ENCODE measurements at places on chromosomes 3 and 15. TPM values are rescaled to one million over a fixed set of nuclear protein-coding genes. Genes with fewer than 3 reads are reported as not detected.

GRCh38 chr15:88872106-88872505, 23.2 kb downstream of the HAPLN3 start:
- no peak for DNase-seq

GRCh38 chr3:52310861-52311575, 5.1 kb upstream of the DNAH1 start:
- no peak for DNase-seq

DNA sequence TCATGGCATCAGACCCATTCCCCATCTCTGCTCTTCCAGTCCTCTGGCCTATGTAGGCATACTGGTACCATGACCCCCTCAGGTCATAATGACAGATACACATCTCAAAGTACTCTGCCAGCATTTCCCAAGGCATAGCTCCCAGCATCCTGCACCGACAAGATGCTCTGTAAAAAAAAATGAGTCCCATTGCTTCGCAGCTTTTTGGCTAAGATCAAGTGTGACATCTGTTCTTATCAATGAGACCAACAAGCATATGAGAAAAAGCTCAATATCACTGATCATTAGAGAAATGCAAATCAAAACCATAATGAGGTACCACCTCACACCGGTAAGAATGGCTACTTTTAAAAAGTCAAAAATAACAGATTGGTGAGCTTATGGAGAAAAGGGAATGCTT, 463.9 kb upstream of the PROK2 start:
- no peak for DNase-seq

GRCh38 chr3:97438131-97438530, 326.4 kb upstream of the ARL6 start:
- no peak for DNase-seq

- DNase-seq: no peak
Observed at GRCh38 chr3:156685752-156686151, 11.4 kb downstream of the TIPARP start.

DNA sequence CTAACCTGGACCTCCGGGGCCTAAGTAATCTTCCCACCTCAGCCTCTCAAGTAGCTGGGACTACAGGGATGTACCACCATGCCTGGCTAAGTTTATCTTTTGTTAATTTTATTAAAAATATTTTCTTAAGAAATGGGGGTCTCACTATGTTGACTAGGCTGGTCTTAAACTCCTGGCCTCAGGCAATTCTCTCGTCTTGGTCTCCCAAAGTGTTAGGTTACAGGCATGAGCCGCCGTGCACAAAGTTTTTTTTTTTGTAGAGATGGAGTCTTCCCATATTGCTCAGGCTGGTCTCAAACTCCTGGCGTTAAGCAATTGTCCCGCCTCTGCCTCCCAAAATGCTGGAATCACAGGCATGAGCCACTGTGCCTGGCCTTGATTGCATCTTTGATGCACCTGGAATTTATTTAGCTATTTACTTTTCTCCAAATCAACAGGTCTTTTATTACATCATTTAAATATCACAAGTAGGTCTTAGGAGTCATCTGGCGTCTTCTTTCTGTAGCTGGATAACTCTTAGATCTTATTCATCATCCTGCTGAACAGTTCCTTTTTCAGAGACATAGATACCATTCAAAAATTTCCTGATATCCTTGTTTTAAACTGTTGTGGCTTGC, 7.8 kb upstream of the MAP2K1 start:
- DNase-seq: no peak

GRCh38 chr3:147575391-147575790, 166.2 kb downstream of the ZIC1 start:
- no peak for DNase-seq

- no peak for DNase-seq
Observed at GRCh38 chr3:105747696-105748095, 121.1 kb downstream of the CBLB start.

GRCh38 chr3:76308541-76308940, 523.2 kb upstream of the ZNF717 start:
- no peak for DNase-seq

DNA sequence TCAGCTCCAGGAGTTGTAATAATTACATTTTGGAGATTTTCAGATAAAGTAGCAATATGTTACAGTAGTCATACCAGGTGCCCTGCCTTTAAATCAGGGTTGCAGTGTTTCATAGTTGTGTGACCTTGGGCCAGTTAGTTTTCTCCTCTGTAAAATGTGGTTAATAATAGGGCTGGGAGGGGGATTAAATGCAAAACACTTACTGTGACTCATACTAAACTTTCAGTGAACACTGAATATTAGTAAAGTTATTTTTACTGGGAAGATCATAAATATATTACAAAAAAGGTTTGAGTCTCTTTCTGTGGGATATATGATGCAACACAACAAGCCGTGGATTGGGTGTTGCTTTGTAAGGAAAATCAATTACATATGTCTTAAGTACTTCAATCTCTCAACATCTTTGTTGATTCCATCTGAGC, 1.1 kb upstream of the EBLN2 start:
- DNase-seq: no peak

GRCh38 chr3:185720326-185720725, 104.5 kb downstream of the IGF2BP2 start:
- no peak for DNase-seq

DNA sequence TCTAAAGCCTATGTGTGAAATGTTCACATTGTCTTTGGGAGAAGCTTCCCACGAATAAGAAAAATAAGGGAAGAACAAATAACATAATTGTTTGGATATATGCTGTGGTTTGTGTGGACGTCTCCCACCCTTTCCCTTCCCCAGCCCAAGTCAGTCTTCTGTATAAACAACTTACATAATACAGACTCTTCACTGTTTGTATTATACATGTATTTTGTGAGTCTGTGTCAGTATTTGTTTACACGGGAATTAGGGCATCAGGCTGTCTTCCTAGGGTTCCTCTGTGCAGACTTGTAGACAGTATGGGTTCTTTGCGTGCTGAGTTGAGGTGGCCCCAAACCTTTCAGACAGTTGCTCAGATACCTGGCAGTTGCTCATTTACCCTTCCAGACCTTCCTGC, 103.4 kb downstream of the IGF1R start:
- no peak for DNase-seq

GRCh38 chr3:5314897-5315296, 127.4 kb downstream of the EDEM1 start:
- no peak for DNase-seq

- no peak for DNase-seq
Observed at GRCh38 chr3:146209371-146209770, 41.5 kb downstream of the PLSCR4 start.

DNA sequence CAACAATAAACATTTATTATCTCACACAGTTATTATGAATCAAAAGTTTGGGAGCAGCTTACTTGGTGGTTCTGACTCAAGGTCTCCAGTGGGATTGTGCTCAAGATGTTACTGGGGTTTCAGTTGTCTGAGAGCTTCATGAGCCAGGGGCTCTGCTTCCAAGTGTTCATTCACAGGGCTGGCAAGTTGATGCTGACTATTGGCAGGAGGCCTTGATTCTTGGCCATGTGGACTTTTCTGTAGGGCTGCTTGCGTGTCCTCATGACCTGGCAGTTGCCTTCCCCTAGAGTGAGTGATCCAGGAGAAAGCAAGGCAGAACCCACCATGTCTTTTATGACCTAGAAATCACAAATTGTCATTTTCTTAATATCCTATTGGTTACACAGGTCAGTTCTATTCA, 87.2 kb upstream of the TNFAIP8L3 start:
- no peak for DNase-seq

DNA sequence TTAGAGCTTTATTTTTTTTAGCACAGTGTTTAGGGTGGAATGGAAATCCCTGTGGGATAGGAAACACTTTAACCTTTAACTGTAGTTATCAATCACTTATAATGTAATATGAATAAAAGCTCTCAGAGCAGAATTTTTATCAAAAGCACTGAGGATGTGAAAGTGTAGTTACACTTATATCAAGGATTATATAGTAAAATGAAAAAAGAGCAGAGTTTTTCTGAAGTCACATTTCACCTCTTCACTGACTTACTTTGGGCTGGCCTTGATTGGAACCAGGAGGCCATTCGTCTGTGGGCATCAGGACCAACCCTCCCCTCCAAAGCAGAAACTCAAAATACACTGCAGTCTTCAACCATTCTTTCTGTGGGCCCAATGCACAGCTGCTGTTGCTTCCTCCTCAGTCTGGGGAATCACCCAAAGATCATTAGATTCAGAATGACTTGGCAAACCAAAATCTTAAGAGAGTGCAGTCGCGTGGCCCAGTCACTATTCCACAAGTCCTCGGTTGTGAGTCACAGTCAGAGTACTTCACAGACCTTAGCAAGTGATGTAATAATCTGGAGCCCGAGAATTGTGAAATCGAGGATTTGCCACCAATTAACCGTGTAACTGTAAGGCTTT, 132.6 kb upstream of the COL8A1 start:
- peak; percentile 56 for DNase-seq

DNA sequence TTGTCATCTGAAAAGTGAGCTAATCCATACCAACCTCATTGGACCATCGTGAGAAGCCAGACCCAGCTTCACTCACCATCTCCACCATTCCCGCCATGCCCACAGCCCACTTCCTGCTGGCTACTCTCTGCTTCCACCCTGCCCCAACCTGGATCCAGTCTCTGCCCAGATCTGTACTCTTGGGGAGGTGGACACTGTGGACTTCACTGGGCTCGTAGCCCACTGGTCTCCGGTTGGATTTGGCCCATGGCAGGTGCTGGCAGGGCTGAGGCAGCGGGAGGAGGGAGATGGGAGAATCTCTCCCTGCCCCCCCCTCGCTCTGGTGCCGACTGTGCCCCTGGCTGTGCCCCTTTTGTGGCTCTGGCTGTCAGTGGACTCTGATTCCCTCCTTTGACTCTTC, 193.8 kb downstream of the ABHD5 start:
- DNase-seq: no peak

- peak; percentile 82 for DNase-seq
Observed at GRCh38 chr15:84828086-84828908, 11.1 kb downstream of the ALPK3 start.

Gene TEX55
- total RNA-seq: not detected

Gene MINDY2
- total RNA-seq: 9.3 TPM

Gene AP3B2
- not detected for total RNA-seq
